ENCODE measurements at places on chromosomes 5 and 9.

DNA sequence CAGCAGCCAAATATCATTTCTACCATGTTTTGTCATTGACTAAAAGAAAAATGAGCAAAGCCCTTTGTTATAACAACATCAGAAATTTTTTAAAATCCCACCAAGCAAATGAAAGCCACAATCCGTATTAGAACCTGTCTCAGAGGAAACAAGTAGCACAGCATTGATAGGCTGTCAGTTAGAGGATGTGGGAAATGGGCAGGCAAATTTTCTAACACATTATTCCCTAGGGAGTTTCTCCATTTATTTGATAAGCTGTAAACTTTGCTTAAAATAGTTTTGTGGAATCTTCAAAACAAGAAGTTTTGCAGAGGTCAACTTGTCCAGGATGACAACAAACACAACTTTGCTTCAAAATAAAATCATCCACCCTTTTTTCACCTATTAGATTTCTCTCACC, 53.6 kb upstream of the APC start:
- no peak for DNase-seq

GRCh38 chr9:124674651-124675050, 96.5 kb downstream of the NR6A1 start:
- DNase-seq = no peak

GRCh38 chr5:15524712-15525111, 24.7 kb downstream of the FBXL7 start:
- DNase-seq = no peak

GRCh38 chr9:92547356-92547755, 11.6 kb upstream of the ECM2 start:
- DNase-seq = no peak

- DNase-seq = no peak
These were observed 498.1 kb downstream of the TLE1 start for GRCh38 chr9:81191222-81191621.

DNA sequence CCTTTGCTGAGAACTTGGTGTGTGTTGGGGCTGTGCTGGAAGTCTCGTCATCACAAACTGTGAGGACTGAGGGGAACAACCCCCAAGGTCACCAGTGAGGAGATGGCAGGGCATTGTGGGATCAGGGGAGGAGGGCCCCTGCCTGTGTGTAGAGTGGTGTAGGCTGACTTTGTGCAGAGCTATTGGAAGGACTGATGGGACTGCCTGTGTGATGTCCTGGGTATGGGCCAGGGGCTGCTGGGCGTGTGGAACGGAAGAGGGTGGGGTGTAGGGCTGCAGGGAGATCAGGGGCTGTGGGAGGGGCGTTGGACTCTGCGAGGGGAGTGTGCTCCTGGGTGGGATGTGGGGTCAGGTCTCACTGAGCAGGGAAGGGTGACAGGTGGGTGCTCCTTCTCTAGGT, 3.6 kb downstream of the WNK2 start:
- DNase-seq = no peak

- no peak for DNase-seq
These were observed 8.6 kb downstream of the HAPLN1 start for GRCh38 chr5:83711982-83712601.

DNA sequence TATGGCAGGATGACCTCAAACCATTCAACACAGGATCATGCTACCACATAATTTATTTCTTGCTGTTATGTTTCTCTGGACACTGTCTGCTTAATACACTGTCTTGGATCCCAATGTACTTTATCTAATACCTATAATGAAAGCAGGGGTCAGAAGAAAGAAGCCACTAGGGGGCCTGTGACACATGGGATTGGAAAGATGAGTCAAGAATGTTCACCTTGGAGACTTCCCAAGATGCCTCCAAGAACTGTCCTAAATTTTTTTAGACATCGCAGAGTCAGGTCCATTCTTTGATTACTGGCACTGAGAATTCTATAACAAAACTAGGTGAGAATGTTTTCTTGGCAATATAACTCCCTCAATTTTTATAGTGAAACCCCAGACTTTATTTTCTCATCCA, 305.8 kb upstream of the SMARCA2 start:
- DNase-seq = no peak

- no peak for DNase-seq
These were observed 8.9 kb upstream of the PALM2AKAP2 start for GRCh38 chr9:109771087-109771486.

DNA sequence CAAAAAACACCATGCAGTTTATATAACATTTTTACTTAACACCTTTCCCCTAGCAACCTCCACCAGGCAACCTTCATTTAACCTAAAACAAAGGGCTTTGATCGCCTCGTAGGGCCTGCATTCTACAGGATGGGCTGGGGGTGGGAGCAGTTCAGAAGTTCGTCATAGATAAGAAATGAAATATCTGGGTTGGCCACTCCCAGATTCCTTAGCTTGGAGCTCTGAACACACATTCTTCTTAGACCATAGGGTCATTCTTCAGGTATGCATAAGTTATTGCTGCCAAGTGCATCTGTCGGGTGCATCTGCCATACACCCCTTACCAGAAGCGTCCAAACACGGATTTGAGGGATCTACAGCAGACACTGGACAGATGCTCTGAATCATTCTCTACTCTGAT, 4.3 kb upstream of the SLC22A5 start:
- no peak for DNase-seq

DNA sequence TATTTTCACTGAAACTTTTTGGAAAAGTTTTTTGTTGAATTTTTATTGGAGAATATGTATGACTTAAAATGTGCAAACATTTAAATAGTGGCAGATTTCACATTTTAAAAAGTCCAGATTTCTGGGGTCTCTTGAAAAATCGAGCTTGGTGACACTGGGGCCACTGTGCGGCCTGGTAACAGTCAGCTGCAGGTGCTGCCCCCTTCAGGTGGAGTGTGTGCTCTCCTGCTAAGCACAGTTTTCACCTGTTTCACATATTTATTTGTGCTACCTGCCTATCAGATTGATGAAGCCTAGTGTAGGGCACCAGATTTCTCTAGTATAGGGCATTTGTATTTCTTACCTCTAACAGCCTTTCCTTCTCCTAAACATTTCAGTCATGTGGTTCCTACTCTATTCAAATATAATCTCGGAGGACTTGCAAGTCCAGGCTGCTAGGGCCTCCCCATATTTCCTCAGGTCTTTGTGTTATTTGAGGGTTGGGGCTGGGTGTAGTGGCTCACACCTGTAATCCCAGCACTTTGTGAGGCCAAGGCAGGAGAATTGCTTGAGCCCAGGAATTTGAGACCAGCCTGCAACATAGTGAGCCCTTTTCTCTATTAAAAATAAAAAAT, 95.8 kb upstream of the KLF9 start:
- no peak for DNase-seq

- no peak for DNase-seq
These were observed 394.1 kb downstream of the ZNF608 start for GRCh38 chr5:124352312-124352711.

- no peak for DNase-seq
These were observed 46.4 kb upstream of the SHC3 start for GRCh38 chr9:89225036-89225435.

Measured in activated naive CD4-positive, alpha-beta T cell treated with Interleukin-2 at 50 U/mL for 16 hours (primary cell).